ENCODE measurements at places on chromosomes 5 and 9.

- no peak for DNase-seq
Observed at GRCh38 chr9:22241611-22242010, 205.0 kb upstream of the DMRTA1 start.

DNA sequence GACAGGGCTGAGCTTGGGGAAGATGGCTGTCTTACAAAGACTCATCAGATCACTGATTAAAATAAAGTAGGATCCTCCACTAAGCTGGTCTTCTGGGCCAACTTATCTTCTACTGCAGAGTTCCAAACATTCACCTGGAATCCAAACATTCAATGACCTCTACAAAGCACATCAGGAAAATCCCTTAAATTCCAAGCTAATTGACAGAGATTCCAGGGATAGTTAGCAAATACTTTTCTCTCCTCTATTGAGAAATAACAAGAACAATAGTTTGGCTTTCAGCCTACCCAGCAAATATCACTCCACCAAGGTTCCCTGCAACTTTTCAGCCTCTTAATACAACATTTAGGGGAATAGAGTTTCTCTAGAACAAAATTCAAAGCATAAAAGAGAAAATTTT lies 140.6 kb upstream of the LIFR start:
- DNase-seq, result no peak

GRCh38 chr5:68170826-68171558 lies 44.6 kb upstream of the PIK3R1 start:
- no peak for DNase-seq

- no peak for DNase-seq
Observed at GRCh38 chr5:14410394-14411201, 171.0 kb upstream of the OTULINL start.

DNA sequence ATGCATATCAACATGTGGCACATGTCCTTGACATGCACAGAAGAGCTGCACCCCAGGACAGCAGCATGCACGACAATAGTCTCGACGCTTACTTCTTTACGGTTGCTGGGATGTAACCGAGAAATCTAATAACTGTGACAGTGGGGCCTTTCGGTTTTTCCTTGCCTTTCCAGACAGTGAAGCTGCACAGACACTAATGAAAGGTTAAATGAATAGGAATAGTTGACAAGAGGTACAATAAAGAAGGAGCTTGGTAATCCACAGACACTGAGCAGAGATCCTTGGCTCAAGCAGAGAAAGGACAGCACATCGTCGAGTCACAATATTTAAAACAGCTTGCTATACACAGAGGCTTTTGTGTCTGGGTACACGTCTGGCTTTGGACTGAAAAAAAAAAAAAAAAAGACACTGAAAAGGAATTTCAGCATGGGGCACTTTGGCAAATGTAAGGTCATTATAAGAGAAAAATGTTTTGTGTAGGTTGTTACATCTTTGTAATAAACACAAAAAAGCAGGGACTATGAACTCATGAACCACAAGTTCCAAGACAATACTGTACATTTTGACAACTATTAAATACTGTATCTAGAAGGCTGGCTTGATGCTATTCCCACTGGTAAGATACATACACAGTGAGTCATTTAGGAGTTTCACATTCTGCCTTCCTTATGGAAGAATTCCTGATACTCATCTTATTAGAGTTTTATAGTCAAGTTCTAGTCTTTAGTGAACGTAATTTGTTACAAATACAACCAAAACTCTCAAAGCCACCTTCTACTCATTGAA lies 5.6 kb downstream of the BNC2 start:
- DNase-seq, result no peak

GRCh38 chr5:4093236-4093635 lies 497.6 kb downstream of the IRX1 start:
- DNase-seq, result no peak

DNA sequence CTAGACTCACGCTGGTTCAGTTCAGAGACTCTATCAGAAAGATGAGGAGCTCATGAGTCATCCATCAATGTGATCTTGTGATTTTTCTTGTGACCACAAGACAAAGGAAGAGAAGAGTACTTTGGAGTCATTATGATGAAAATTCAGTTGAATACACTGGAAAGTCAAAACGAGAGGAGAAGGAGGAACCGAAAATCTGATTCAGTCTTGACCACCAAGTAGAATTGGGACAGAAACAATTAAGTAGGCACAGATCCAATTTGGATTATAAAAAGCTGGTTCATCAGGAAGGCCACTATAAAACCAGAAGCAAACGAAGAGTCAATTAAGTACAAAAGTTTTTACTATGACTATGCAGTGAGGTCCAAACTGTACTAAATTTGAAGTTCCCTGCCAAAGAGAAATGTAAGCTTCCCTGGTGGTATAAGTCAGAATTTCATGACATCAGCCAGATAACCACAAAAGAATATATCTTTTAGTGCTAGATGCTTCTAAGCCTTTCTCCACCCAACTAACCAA lies 90.9 kb downstream of the THBS4 start:
- DNase-seq, result no peak

DNA sequence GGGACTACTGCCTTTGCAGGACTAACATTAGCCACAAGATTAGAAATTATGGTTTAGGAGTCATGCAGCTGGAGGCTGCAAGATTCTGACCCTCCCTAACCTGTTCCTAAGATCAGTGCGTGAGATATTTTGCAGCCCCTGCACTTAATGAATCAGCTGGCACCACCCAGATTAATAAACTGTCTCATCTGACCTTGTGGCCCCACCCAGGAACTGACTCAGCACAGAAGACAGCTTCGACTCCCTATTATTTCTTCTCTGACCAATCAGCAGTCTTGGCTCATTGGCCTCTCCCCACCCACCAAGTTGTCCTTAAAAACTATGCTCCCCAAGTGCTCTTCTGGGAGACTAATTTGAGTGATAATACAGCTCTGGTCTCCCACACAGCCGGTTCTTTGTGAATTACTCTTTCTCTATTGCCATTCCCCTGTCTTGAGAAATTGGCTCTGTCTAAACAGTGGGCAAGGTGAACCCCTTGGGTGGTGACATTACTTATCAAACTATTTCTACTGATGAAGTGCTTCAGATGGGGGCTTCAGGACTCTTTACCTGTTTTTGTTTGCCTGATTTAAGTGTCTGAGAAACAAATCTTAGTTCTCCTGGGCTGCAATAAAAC lies 17.0 kb downstream of the CTSL start:
- no peak for DNase-seq

DNA sequence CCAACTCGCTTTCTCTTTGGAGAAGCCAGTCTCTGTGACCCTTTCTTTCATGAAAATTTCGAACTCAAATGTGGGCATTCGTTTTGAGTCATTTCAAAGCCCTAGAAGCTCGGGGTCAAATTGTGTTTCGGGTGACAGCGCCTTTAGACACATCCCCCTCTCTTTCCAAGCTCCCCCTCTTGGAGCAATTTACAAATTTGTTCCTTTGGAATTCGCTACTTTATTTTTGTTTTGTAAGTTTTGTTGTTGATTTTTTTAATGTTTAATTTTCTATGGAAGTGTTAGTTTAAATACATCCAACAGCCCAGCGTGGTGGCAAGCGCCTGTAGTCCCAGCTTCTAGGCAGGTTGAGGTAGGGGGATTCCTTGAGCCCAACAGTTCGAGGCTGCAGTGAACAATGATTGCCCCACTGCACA lies 4.6 kb upstream of the BARX1 start:
- no peak for DNase-seq

- DNase-seq, result no peak
Observed at GRCh38 chr9:124886866-124887492, 25.0 kb downstream of the ARPC5L start.

All from stimulated activated CD8-positive, alpha-beta memory T cell treated with anti-CD3 and anti-CD28 coated beads, Interleukin-4, amount 100 ng/mL, for 1 hour (primary cell).